Stomach (tissue), 19 donors: ENCODE measurements at places on chromosomes 4 and X. TPM values are rescaled to one million over a fixed set of nuclear protein-coding genes. Genes with fewer than 3 reads are reported as not detected.

The DCUN1D4 gene
- total RNA-seq: 54.9 TPM

DNA sequence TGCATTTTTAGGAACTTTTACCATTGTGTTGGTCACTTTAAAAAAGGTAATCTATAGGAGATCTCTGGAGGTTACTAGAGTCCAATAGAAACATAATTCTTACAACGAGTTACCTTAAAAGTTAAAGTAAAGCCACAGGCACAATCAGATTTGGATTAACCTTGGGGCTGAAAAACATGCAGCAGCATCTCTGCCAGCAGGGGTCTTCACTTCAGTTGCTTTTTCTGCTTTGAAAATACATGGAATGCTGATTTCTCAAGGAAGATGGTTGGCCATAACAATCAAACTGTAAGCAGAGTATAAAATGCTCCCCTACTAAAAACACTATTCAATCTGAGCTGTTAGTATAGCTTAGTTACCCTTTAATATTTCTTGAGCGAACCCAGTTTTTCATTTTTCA lies 1072.3 kb upstream of the PCDH10 start:
- DNase-seq: no peak

DNA sequence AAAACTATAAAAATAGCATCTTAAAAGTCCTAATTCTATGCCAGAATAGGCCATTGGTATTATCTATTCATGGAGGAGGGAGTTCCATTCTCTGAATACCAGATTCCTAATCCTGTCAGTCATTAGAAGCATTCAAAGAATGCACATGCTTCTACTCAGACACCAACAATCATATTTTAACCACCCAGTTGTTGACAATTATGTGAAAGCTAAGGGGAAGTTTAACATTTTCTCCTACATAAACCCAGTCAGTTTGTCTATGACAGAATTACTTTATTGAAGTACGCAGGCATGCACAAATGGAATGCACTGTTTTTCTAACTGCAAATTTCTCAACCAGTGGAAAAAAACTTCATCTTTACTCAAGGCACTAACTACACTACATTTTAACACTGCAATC lies 69.6 kb upstream of the MTNR1A start:
- no peak for DNase-seq

DNA sequence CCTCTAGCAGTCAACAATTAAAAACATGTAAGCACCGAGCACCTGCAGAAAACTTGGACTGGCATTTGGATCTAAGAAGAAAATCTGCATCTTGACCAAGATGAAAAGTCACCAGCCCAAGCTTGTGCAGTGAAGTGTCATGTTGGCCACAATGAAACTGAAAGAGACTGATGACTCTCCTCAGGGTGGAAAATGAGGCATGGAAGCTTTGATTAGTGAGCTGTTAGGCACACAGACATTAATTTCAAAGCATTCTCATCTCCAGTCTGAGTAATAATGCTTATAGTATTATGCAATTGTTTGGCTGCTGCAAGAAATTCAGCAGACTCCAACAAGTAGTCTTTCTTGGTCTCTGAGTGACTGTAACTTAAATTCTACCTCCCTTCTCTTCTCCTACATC lies 150.1 kb downstream of the AR start:
- no peak for DNase-seq

DNA sequence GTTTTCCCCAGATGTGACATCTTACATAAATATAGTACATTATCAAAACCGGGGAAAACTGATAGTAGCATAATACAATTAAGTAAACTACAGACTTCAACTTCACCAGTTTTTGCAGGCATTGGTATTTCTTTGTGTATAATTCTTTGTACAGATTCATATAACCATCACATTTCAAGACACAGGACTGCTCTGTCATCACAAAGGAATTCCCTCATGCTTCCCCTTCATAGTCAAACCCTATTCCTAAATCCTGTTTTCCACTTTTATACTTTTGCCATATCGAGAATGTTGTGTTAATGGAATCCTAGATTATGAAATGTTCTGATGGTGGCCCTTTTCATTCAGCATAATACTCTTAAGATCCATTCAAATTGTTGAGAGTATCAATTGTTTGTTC lies 36.0 kb downstream of the STIM2 start:
- no peak for DNase-seq

GRCh38 chrX:11953615-11954014 lies 184.7 kb upstream of the FRMPD4 start:
- DNase-seq: peak; percentile 23

DNA sequence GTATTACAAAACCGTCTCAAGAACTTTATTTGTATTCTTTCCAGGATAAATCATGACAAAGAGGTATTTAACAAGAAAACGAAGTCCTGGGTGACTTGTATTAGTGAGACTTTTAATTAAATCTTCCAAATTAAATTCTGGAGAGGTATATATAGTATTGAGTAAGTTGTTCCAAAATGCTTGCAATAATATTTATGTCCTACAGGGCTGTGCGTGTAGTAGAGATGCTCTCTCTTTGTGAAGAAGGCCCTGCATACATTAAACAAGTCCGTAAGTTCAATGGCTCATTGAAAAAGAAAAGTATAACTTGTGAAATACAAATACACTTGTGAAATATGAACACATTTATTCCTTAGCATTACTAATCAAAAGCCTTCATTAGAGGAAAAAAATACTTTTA lies 211.4 kb downstream of the ARHGAP24 start:
- DNase-seq: no peak

GRCh38 chr4:40905414-40905813 lies 155.7 kb downstream of the NSUN7 start:
- no peak for DNase-seq
